ENCODE measurements at places on chromosomes 12 and 14.

DNA sequence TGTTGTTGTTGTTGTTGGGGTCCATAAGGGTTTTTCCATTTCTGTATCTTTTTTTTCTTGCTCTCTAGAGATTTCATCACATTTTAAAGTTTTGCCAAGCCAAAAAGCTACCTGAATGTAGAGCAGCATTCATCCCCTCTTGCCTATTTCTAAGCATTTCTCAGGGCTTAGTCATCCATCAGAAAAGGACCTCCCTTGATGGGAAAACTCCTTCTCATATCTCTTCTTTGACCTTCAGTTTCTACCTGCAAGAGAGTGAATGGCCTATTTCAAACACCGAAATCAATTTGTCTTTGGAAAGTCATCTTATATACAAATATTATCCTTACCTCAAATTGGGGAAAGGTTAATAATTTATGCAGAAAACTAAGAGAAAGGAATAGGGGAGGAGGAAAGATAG, 4.5 kb downstream of the MYBPC1 start:
- no peak for DNase-seq

DNA sequence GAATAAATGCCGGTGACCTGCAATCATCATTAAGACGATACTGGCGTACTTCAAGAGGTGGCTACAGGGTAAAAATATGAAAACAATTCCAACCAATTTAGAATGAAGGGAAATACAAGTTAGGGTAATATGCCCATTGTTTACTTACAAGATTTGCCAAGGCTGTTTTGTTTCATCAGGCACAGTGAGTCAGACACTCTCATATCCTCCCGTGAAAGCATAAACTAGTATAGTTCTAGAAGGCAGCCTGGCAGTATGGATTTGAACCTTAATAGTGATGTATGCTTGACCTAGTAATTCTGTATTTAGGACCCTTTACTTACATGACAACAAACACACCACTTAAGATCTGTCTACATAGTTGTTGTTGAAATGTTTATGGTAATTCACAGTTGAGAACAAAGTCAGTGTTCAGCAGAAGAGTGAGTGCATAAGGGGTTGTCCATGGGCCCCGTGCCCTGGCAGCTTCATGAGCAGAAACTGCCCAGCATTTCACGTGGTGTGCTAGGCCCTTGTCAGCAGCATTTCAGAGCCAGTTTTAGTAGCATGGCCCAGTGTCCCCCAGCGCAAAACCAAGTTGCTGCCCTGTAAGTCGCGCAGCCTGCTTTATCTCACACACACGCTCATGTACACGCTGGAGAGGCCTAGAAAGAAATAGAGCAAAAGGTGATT, 80.8 kb downstream of the EP400 start:
- DNase-seq = no peak

DNA sequence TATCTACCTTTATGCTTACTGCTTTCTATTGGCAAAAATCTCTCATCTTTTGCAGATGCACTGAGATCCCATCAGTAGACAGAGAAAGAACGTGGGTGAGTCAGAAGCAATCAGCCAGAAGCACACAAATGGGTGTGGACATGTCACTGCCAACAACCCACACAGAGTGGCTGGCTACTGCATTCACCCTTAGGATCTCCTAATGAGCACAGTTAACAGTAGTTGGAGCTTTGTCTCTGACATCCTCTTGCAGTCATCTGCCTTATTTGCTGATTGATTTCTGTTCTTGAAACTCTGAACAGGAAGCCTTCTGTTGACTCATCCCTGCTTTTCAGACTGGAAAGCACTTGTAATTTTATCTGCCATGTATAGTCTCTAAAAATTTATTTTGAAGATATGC, 117.2 kb downstream of the RGS6 start:
- peak; percentile 80 for DNase-seq

GRCh38 chr12:118981285-118982211, at the start of gene SRRM4:
Gene SRRM4 (plus strand): TSS chr12:118981541. CDS start chr12:118981883, 342 bp downstream.
- no peak for DNase-seq

- DNase-seq = no peak
Measured at GRCh38 chr12:124842073-124842749, 21.5 kb downstream of the SCARB1 start.

DNA sequence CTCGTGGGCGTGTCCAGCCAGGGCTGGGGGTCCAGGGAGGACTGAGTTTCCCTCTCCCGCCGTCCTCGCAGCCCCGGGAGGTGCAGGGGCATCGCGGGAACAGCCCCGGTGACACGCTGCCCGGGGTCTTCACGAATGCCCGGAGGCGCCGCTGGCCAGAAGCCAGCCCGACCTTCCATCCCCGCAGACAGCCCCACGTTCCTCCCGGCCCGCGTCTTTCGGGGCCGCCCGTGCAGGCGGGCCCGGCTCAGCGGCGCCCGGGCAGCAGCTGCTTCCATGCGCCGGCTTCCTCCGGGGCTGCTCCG, 827 bp upstream of the TEDC1 start:
- DNase-seq = no peak

- DNase-seq = peak; percentile 26
Measured at GRCh38 chr12:118120579-118121363, 15.2 kb upstream of the PEBP1 start.

DNA sequence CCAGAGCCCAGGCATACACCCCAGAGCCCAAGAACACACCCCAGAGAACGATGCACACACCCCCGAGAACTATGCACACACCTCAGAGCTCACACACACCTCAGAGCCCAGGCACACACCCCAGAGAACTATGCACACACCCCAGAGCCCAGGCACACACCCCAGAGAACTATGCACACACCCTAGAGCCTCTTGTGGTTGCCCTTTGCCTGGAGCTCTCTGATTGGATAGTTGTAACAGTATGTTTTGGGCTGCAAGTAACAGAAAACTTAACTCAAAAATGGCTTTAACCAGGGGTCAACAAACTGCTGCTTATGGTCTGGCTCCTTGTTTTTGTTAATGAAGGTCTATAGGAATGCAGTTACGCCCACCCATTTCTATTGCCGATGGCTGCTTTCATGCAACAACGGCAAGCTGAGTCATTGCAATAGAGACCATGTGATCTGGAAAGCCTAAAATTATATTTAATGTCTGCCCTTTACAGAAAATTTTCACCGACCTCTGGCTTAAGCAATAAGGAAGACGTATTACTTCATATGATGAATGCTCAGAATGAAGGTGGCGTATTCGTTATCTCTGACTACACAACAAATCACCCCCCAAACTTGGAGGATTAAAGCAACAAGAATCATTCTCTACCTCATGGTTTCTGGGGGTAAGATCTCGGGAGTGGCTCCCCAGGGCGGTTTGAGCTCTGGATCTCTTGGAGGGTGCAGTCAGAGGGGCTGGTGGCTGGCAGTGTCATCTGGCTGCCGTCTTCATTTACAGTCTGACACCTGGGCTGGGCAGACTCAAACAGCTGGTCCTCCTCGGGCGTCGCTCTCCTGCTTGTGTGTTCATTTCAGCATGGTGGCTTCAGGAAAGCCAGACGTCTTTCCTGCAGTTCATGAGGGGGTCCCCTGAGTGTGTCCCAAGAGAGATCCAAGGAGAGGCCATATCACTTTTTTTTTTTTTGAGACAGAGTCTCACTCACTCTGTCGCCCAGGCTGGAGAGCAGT, 66.3 kb upstream of the NCOR2 start:
- no peak for DNase-seq

DNA sequence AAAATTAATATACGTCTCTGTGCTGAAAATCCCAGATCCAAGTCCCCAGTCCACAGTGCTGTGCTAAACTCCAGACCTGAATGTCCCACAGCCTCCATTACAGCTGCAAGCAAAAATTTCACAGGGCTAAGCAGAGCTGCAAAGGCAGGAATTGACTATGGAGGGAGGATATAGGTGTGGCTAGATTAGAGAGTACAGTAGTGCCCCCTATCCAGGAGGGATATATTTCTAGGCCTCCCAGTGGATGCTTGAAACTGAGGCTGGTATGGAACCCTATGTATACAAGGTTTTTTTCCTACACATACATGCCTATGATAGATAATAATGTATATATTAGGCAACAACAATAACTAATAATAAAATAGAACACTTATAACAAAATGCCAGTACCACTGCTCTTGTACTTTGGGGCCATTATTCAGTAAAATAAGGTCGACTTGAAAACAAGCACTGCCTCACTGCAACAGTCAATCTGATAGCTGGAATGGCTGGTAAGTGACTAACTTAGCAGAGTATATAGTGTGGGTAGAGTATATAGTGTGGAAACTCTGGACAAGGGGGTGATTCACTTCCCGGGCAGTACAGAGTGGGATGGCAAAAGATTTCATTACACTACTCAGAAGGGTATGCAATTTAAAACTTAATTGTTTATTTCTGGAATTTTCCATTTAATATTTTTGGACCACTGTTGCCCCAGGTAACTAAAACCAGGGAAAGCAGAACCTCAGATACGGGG, 82.7 kb downstream of the C14orf132 start:
- DNase-seq = no peak

DNA sequence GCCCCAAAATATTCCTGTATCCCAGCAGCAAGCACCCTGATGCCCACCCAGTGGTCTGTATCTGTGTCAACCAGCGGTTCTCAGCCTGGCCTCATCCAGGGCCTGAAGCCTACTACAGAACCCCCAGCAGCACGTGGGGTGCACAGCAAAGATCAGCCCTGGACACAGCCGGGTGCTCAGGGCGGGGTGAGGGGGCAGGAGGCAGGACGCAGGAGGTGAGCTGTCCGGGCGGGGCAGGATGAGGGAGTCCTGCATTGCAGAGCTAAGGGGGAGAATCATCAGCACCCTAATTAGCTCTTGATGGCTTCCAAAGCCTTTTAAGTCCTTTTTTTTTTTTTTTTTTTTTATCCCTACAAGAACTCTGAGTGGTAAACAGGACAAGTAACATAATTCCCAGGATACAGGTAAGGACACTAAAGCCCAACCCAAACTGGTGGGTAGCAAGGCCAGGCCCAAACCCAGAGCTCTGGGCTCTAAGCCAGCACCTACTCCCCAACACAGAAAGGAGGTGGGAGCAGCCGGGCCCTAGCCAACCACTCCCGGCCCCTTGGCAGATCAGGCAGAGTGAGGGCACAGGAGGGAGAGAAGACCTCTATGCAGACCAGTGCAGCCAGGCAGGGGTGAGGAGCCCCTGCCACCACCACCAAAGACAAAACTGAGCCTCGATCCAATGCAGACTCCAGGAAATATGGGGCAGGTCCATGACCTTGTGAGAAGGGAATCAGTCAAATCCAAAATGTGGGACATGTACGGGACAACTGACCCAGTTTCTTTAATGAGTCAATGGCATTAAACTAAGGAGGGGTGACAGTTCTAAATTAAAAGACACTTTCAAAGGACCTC, 32.3 kb upstream of the EIF5 start:
- no peak for DNase-seq

DNA sequence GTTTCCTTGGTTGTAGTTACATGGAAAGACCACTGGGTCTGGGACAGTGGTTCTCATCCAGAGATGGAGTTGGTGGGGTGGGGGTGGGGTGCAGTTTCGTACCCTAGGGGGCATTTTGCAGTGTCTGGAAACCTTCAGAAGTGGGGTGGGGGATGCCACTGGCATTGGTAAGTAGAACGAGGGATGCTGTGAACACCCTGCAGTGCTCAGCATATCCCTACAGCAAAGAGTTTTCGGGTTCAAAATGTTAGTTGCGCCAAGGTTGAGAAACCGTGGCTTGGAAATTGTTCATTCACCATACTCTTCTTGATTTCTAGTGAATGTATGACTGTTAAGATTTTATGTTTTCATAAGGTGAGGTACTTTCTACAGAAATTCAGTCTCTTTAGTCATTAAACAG, 28.7 kb downstream of the TRAF3 start:
- DNase-seq = no peak

DNA sequence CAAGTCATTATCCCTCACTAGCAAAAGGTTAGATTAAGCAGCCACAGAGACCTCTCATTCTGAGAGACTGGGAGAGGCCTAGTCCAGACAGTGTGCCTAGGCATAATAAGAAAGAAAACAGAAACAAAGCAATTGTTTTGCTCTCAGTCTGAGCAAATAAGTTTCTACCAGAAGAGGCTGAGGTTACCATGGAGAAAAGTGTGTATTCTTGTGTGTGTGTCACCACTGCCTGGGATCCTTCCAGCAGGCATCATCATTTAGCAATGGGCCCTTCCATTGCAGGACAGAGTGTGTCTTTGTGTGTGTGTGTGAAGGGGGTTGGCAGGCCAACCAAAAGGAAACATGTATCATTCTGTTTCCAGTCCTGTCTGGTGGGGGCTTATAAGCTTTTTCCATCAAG, 3.7 kb downstream of the EFS start:
- no peak for DNase-seq

DNA sequence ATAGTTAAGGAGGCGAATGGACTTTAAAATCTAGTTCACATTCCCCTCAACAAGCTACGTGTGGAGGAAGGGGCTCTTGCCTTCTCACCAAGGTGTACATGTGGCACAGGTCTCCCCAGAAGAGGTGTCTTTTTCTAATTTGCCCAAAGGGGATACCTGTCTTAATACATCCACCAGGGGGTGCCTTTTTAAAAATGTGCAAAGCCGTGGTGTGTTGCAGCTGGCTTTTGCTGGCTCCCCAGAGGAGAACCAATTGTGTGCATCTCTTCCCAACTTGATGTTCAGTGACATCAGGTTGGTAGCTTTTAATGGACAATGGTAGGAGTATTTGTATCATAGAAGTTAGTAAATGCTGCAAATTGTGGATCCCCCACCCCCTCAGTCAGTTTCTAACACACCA, 33.8 kb downstream of the CREBL2 start:
- DNase-seq = no peak

- DNase-seq = no peak
Measured at GRCh38 chr12:100643246-100643645, 69.8 kb downstream of the GAS2L3 start.

- DNase-seq = no peak
Measured at GRCh38 chr14:32738206-32738871, 200.3 kb upstream of the NPAS3 start.

DNA sequence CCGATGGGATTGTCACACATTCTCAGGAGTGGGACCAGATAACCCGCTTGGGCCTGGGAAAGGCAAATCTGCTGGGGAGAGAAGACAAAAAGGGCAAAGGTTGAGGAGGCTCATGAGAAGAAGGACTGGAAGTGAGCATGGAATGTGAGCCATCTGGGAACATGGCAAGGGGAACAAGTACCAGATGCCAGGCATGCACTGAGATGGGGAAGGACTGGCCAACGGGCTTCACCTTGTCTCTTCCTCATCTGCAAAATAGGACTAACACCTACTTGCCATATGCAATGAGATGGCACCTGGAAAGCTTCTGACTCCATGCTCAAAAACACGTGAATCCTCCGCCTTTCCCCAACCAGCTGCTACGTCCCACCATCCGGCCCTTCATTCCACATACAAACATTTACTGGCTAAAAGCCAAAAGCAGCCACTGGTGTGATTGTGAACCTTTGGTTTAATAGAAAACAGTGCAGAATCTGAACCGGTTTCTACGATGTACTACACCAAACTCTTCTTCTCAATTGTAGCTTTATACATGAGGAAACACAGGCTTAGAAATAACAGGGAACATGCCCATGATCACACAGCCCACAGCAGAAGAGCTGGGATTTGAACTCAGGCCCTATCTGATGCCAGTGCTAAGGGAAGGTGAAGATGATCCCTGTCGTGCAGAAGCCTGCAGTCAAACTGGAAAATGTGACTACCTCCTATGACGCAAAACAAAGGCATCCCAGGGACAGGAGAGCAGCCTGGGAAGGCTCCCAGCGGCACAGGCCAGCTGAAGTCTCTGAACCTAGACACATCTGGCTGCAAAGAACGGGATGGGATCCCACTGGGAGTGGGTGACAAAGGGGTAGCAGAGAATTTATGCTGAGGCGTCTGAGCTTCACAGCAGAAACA, 112.1 kb downstream of the TTC7B start:
- DNase-seq = no peak

GRCh38 chr14:30621354-30621939, 672 bp upstream of the SCFD1 start:
- DNase-seq = no peak

Measured in T-helper 2 cell treated with Interferon-gamma antibody and Interleukin-4, amounts not matched to agents 5 μg/mL and 100 μg/mL, for 36 hours (primary cell).